Activated T-helper 2 cell treated with anti-CD3 and anti-CD28 coated beads, Interferon-gamma antibody, Interleukin-2, Interleukin-4, amounts not matched to agents 10 μg/mL and 5 μg/mL and 100 μg/mL, durations not matched to agents 14 hours and 24 hours and 36 hours (primary cell): ENCODE measurements at places on chromosomes 3 and 15.

DNA sequence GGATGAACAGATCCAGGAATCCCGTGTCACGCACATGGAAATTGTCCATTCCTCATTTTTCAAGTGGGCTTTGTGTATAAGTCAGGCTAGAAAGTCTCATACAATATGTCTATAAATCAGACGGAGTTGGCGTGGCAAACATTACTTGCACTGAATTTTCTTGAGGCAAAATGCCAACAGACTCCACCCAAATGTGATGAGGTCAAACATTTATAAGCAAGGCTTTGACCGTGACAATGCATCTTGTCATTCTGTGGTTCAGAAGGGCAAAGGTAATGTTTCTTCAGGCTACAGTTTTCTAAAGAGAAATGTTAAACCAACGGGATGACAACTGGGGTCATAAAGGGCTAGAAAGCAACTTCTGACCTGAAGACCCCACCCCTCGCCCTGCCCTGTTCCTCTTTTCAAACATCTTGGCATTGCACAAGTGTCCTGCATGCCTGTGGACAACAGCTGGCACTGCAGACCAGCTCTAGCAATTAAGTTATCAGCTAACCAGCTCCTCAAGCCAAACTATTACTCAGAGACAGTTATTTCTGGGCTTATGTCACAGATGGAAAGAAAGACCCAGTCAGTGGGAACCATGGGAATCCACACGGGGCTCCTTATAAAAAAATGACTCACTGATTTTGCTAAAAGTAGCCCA lies 36.5 kb upstream of the SPTBN5 start:
- DNase-seq: no peak

DNA sequence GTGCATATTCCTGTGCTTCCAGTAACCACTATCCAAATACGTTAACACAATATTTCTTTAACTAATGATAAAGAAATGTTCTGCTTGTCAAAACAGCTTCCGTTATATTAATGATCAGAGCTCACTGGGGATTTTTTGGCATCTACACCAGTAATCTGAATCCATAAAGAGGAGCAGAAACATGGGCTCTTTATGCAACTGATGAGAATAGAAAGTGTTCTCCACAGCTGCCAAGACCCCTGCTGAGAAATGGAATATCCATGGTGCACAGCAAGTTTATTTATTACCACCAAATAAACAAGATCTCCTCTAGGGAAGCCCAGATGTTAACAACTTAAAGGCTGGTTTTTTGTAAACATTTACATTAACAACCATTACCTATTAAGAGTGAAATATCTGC lies 54.5 kb downstream of the ALDH1A2 start:
- no peak for DNase-seq

- no peak for DNase-seq
Observed at GRCh38 chr3:67401921-67402320, 252.5 kb downstream of the SUCLG2 start.

DNA sequence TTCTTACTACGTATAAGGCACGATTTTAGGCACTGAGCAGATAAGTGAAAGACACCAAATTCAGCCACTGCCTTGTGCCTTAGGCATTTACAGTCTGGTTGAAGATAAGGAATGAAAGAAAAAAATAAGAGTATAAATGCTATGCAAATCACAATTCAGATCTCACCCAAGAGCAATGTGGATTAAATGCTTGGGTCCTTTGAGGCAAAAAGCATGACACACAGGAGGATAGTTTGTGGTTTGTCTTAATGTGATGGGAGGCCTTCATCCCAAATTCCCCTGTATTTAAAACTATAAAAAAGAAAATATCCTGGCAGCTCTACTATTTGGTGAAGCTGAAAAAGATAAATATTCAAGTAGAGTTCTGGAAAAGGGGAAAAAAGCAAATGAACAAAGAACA lies 79.8 kb downstream of the TGFBR2 start:
- DNase-seq: no peak

GRCh38 chr3:33937628-33938027 lies 139.2 kb downstream of the PDCD6IP start:
- DNase-seq: no peak

DNA sequence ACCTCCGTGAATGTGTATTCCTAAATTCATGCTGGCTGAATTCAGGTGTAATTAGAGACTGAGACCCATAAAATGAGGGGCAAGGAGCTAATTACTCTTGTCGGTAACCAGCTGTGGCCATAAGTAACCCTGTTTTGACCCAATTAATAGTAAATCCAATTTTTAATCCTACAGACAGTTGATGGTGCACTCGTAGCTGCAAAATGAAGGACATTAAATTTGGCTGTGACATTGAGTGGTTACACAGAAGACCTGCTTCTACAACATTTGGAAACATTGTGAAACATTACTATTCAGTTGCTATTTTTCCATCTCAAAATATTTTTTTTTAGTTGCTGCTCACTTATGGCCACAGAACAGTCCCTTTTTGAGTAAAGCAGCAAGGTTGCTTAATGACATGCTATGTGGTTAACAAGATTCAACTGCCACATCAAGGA lies 33.0 kb downstream of the MBNL1 start:
- DNase-seq: no peak

DNA sequence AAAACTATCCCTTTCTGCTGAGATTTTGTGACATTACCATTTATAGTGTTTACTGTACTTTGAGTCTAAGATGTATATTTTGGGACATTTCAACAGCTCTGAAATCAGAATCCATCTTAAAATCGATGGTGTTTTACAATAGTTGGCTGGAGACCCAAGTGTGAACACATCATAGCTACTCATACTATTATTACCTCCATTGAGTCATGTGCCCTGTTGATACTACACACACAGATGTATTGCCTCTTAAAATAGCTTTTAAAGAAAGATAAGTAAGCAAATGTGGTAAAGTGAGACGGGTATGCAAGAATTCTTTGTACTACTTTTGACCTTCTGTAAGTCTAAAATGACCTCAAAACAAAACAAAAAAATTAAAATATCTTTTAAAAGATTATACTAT lies 6.7 kb downstream of the LMOD3 start:
- no peak for DNase-seq

GRCh38 chr3:156397534-156397933 lies 157.4 kb downstream of the SSR3 start:
- DNase-seq: no peak

DNA sequence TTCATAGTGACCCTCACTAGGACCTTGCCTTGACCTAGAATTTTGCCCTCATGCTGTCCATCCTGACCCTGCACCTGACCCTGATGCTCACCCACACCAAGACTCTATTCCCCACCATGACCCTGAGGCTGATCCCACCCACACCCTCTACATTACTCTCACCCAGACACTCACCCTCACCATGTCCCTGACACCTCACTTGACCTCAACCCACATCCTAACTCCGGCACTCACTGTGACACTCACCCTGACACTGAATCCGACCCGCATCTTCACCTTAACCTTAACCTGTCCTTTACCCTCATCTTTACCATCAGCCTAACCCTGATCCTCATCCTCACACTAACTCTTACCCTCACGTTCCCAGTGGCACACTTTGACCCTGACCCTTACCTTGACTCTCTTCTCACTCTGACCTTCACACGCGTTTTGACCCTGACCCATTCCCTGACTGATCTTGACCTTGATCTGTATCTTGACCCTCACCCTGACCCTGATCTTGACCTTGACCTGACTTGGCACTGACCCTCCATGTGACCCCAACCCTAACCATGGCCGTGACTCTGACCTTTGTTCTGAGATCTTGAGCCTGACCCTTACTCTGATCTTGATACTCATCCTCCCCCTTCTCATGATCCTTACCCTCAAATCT lies 22.2 kb upstream of the SLC25A26 start:
- DNase-seq: no peak

DNA sequence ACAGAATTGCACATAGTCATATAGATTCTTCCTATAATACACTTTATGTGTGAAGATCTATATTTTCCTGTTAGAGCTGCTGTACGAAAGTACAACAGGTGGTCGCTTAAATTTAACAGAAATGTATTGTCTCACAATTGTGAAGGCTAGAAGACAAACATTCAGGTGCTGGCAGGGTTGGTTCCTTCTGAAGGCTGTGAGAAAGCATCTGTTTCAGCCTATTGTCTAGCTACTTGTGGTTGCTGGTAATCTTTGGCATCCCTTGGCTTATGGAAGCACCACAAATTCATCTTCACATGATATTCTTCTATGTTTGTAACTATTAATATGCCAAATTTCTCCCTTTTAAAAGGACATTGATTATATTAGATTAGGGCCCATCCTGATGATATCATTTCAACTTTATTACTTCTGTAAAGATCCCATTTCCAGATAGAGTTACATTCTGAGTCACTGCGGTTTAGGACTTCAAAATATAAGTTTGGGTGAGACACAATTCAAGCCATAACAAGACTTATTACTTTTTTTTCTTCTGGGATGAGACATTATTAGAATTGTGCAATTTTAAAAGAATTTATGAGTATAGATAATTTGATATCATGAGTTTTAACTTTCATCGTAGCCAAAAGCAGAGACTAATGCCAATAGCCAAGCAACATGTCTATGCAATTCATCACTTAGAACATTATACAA lies 248.1 kb upstream of the BCHE start:
- DNase-seq: no peak

DNA sequence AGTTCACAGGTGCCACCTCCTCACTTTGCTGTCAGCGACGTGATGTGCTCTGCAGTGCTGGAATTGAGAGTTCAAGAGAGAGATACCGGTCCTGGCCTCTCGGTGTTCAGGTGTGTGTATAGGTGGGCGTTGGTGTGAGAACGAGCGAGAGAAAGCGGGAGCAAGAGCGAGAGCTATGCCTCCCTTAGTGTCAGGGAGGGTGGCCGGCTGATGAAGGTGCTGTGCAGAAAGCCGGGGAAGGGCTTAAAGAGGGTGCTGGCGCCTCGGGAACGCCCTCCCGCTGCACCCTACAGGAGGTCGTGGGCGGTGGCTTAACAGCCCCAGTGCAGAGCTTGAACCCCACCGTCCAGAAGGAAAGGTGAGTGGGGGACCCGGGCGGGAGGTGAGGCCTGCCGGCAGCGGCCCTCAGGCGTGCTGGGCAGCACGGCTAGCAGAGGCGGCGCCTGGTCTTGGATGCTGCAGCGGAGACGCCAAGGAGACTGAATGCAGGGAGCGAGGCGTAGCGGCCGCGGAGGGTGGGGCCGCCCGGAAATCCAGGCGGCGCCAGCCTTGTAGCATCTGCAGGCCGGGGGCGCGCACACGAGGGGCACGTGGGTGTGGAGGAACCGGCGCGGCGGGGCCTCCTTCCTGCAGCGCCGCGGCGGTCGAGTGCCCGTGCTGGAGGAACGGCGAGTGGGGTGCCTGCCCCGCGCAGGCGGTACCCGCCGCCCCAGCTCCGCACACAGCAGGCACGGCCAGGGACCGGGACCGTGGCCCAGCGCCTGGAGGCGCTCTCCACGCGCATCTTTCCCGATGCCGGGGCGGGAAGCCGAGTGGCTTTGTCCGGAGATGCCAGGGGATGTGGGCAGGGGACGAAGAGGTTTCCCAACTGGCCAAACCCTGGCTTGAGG lies 246.8 kb upstream of the TOPAZ1 start:
- no peak for DNase-seq

- no peak for DNase-seq
Observed at GRCh38 chr15:38424101-38424552, 29.8 kb upstream of the FAM98B start.

GRCh38 chr3:8868996-8869395 lies 94.3 kb downstream of the RAD18 start:
- DNase-seq: no peak

GRCh38 chr3:57793737-57794187 lies 37.7 kb downstream of the SLMAP start:
- no peak for DNase-seq

GRCh38 chr3:53151465-53151864 lies 9.5 kb upstream of the PRKCD start:
- DNase-seq: no peak

DNA sequence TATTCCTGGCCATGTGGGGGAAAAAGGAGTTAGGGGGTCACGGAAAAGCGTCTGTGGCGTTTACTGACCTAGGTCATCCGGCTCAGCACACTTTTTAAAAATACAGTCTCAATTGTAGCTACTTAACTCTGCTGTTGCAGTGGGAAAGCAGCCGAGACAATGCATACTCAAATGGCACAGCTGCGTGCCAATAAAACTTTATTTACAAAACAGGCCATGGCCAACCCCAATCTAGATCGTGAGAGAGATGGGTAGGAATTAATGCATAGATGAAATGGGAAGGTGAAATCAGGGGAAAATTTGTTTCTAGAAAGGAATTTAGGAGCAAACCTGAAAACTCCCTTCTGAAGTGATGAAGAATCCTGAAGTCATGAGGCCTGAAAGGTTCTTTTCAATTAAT lies 22.0 kb upstream of the FRMD4B start:
- no peak for DNase-seq

GRCh38 chr15:70171256-70171886 lies 73.7 kb upstream of the TLE3 start:
- no peak for DNase-seq

GRCh38 chr15:55834331-55834730 lies 91.4 kb upstream of the PRTG start:
- DNase-seq: no peak

DNA sequence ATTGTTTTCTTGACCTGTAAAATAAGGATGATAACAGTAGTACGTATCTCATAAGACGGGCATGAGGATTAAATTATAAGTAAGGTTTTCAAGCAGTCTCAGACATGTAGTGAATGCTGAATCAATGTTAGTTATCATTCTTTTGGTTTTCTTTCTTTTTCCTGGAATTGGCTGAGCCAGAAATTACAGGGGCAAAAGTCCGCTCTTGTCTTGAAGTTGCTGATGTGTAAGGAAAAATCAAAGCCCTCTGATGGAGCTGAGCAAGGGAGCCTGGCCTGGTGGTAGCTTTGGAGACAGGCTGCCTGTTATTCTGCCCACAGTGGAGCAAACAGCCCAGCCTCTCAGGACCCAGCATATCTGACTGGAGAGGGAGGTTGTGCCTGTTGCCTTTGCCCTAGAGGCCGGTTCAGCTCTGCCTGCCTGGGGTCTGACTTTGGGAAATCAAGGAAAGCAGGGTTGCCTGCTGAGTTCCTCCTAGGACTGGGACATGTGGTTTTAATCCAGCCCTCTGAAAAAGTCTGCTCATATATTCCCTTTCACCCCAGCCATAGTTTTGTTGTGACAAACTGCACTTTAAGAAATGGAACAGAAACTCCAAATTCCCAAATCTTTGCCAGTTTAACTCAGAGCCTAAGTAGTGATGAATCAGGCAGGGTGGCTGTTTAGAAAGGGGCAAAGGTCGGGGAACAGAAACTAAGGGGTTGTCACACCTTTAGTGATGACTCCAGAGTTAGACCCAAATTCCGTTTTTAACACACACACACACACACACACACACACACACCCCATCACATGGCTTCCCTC lies 40.1 kb downstream of the GASK1A start:
- no peak for DNase-seq

GRCh38 chr3:129417326-129417725 lies 11.1 kb downstream of the EFCAB12 start:
- no peak for DNase-seq

GRCh38 chr3:157064402-157064801 lies 95.5 kb downstream of the CCNL1 start:
- DNase-seq: no peak

- no peak for DNase-seq
Observed at GRCh38 chr15:85422607-85423006, 42.2 kb downstream of the AKAP13 start.

- DNase-seq: no peak
Observed at GRCh38 chr3:160076519-160076918, 87.9 kb downstream of the IL12A start.

GRCh38 chr15:48963524-48964113 lies at the start of gene SHC4:
SHC4 (minus strand) TSS chr15:48963919; CDS start chr15:48963015, 904 bp downstream.
- DNase-seq: no peak
